ENCODE measurements at places on chromosomes 5 and 9. TPM values are rescaled to one million over a fixed set of nuclear protein-coding genes. Genes with fewer than 3 reads are reported as not detected.

- peak; percentile 93 for DNase-seq
These were observed 680 bp downstream of the GPX8 start for GRCh38 chr5:55160493-55161209.

GRCh38 chr5:123439709-123440108, 16.5 kb upstream of the CEP120 start:
- peak; percentile 15 for DNase-seq

DNA sequence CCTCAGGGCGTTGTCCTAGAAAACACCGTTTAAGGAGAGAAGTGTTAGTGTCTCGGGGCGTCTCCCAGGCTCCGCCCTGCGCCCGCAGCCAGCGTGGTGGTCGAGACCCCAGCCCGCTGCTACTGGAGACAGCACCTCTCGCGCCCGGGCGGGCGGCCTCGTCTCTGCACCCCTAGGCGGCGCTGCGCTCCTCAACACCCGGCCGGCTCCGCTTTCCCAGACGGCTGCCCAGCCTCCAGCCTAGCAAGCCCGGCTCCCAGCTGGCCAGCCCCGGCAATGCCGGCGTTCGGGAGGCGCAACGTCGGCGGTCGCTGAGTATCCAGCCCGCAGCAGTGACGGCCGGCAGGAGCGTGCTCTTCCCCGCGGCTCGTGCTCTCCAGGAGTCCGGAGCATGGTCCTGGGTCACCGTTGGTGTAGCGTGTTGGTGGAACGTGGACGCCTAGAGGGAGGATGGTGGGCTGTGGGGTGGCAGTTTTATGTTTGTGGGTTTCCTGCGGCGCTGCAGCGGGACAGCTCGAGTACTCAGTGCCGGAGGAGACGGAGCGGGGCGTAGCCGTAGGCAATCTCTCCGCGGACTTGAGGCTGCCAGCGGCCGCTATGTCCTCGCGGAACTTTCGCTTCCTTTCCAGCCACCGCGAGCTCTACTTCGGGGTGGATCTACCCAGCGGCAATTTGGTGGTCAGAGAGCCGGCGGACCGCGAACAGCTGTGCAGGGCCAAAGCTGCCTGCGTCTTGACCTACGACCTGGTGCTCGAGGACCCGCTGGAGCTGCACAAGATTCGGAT, 536 bp downstream of the PCDHAC1 start:
- peak; percentile 66 for DNase-seq

DNA sequence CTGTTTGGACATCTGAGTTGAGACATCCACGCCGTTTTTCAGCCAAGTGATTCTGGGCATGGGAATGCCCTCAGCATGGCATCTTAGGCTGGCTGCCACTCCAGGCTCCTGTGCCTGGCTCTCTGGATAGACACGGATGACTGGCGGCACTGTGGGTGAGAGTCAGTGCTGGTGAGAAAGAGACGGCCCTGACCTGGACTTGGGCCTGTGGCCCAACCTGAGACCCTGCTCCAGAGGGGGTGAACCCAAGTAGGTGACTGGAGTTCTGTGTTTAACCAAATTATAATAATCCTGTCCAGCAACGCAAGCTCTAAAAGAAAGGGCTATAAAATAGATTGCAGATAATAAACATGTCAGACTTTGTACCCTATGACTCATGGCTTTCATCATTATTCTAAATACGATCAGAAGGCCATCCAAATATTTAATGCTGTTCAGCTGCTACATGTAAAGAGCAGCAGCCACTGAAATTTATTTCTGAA, 173.9 kb downstream of the HSPA4 start:
- DNase-seq = peak; percentile 72

DNA sequence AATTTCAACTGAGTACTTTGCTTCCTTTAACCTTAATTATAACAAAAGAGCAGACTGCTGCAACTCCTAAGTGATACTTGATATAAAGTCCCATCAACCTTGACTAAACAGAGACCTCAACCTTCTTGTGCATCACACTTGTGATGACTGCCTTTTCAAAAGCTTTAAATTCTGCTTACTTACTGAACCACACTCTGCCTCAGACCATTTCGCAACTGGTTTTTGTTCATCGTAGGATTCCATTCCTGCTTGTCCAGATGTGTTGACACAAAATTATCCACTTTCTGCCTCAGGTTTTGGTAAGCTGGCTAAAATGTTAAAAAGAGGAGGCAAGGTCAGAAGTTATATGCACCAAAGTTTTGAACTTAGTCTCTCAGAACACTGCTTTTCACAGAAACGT, 3.5 kb downstream of the BOD1 start:
- no peak for DNase-seq

GRCh38 chr5:92909602-92909962, 671.4 kb downstream of the NR2F1-AS1 start:
- peak; percentile 54 for DNase-seq

- no peak for DNase-seq
These were observed 139.7 kb upstream of the VCAN start for GRCh38 chr5:83331842-83332241.

Gene GABRA6
- total RNA-seq = not detected

Gene UGT3A1
- not detected for total RNA-seq

Gene AJM1
- total RNA-seq = 1.4 TPM

Gene TXNDC8
- not detected for total RNA-seq
